ENCODE measurements at places on chromosomes 16 and 17. TPM values are rescaled to one million over a fixed set of nuclear protein-coding genes. Genes with fewer than 3 reads are reported as not detected.

The CCL5 gene
- total RNA-seq: 279 TPM

The ZPBP2 gene
- total RNA-seq: 0.35 TPM

- H3K4me1 ChIP-seq: no peaks in the 10 kb centered on the region
- no peak overlapping the region for H3K4me3 ChIP-seq
- no peak overlapping the region for H3K27ac ChIP-seq
- H3K36me3 ChIP-seq: peaks cover 75% of the 10 kb centered on the region
- no peak for DNase-seq
Observed at GRCh38 chr17:44864831-44865230, 17.1 kb downstream of the HIGD1B start.

GRCh38 chr17:4742629-4743028, 2.9 kb upstream of the CXCL16 start:
- H3K27ac ChIP-seq: no peak overlapping the region
- H3K4me3 ChIP-seq: no peak overlapping the region
- no peak for DNase-seq
- no peaks in the 10 kb centered on the region for H3K36me3 ChIP-seq
- H3K4me1 ChIP-seq: peaks cover 25% of the 10 kb centered on the region

GRCh38 chr17:73595479-73595878, 48.8 kb downstream of the SDK2 start:
- no peak overlapping the region for H3K4me3 ChIP-seq
- no peak for DNase-seq
- H3K36me3 ChIP-seq: no peaks in the 10 kb centered on the region
- no peaks in the 10 kb centered on the region for H3K27me3 ChIP-seq
- H3K27ac ChIP-seq: no peak overlapping the region
